GOT3 (cell line): ENCODE measurements at places on chromosomes 6 and 20.

- no peak for DNase-seq
These were observed 88.8 kb downstream of the ADAT2 start for GRCh38 chr6:143361536-143362191.

DNA sequence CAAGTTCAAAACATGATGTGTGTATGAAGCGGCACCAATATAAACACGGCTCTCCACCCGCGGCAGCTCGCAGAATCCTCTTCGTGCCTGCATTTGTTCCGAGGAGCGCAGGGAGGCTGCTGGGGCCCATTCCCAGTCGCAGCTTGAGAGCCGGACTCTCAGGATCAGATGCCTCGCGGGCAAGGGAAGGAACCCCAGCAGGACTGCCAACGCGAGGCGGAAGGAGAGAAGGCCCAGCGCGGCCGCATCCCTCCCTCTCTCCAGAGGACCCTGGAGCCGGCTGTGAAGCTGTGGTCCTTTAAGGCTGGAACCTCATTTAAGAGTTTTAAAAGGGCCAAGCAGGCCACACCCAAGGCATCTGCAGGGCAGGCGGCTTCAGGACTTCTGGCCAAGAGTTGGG lies 44.2 kb upstream of the ZBP1 start:
- DNase-seq: no peak

DNA sequence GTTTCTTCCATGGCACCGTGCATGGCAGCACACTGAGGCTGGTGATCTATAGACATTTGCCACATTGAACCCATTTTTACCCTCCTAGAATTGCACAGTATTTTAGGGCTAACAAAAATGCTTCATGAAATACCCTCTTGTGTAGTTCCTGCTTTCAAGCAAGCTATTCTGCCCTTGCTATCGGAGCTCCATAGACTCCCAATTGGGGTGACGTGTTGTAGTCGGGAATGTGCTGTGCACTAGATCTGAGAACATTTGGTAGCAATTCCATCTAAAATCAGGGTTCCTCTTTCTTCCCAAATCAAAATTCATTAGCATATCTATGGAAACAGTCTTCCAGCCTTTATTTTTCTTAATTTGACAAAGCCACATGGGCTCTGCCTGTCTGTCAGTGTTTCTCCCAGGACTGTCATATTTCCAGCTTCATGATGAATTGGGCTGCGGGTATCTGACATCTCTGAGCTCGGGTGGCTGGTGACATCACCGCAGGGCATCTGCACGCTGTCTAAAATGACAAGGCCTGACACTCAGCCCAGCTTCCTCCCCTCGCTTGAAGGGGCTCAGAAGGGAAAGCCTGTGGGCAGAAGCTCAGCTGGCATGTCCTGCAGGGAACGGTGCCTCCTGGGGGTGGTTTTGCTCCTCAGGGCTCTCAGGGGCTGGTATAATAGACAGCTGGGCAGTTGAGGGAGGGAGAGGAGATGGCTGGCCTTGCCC lies 406.4 kb downstream of the QKI start:
- no peak for DNase-seq

DNA sequence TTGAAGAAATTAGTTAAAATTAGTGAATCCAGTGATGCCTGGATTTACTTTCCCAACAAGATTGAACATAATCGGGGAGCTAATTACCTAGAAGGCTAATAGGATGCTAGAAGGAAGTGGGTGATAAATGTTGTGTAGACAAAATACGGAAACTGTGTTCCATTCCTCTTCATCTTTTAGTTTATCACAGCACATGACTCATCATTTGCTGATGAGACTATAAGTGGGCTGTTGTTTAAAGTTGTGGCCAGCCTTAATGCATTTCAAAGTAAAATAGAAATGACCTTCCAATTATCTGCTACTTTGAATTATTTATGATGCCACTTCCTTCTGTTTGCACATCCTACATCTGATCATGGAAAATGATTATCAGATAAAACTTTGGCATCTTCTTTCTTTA lies 43.4 kb downstream of the OGFRL1 start:
- no peak for DNase-seq

GRCh38 chr6:29744131-29744530 lies 20.9 kb downstream of the HLA-F start:
- DNase-seq: no peak

GRCh38 chr6:2378891-2379652 lies 133.7 kb upstream of the GMDS start:
- no peak for DNase-seq

- no peak for DNase-seq
These were observed 538.0 kb downstream of the UTRN start for GRCh38 chr6:144823131-144823530.

DNA sequence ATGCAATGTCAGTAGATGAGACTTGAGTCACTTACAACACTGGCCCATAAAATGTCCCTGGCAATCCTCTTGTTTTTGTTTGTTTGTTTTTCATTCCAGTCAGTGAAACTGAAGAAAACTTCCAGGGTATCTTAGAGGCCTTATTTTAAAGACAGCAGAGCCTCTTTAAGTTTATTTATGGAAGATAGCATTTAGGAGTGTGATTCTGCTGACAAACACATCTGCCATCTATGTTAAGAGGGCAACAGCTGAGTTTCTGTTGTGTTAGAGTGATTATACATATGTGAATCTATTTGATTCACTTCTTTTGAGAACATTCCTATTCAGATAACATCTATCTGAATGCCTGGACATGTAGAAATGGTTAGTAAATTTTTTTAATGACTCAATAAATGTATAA lies 812.6 kb downstream of the TENT5A start:
- no peak for DNase-seq

DNA sequence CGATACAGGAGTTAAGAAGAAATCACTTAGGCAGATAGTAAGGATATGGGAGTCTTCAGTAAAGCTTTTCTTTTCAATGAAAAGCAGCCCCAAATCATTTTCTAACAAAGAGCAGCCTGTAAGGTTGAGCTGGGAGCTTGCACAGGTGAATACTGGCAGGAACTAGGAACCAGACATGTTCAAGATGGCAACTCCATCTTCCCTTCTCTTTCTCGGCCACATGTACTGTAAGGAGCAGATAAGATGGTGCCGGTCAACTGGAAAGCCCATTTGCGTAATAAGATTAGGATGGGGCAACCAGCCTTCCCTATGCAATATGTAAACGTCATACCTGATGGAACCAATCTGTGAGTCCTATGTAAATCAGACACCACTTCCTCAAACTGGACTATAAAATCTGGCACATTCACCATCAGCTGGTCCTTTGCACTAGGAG lies 46.2 kb upstream of the RNGTT start:
- no peak for DNase-seq

DNA sequence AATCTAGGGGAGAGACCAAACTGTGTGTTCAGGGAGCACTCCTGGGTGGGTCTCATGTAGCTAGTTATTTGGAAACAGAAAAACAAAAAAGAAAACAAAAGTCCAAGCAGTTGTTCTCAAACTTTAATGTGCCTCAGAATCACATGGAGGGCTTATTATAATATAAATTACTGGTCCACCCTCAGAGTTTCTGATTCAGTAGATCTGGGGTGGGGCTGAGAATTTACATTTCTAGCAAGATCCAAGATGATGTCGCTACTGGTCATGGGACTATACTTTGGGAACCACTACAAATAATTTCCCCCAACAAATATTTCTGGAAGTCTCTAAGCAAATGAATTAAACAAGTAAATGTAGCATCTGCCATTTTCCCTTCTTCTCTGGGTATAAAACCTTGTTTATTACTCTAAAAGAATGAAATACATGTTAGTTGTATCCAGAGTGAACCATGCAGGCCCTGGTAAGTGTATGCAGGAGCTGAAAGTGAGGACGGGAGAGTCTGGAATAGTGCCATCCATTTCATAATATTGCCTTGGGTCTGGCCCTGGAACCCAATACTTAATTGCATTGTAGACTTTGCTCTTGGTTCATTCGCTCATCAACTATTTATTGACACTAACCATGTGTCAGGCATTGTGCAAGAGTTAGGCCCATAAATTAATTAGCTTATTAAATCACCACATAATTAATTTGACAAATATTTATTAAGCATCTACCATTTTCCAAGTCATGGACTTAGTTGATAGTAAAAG lies 490.8 kb downstream of the EPM2A start:
- DNase-seq: no peak

DNA sequence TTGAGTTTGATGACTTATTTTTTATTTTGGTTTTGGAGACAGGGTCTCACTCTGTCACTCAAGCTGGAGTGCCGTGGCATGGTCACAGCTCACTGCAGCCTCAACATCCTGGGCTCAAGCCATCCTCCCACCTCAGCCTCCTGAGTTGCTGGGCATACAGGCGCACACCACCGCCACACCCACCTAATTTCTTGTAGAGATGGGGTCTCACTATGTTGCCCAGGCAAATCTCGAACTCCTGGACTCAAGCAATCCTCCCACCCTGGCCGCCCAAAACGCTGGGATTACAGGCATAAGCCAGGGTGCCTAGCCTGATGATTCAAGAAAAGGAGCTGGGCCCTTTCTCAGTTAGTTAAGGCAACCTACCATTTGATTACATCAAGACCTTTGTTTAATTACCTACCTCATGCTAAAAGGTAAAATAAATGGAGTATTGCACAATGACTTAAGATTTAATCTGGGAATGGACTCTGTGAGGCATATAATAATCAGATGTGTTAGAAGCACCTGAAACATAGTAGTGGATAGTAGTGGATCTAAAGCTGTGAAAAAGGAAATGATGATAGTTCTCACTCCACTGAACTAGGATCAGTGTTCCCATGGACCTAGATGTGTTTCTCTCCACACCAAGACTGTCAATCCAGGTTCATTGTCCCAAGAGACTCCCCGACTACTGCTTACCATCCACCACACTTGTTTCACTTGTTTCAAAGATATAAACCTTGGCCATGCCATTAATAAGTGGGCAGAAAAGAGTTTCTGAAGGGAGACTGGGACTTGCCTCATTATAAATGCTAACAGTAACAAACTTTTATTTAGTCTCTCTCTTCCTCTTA lies 2.1 kb downstream of the TNFRSF21 start:
- no peak for DNase-seq

DNA sequence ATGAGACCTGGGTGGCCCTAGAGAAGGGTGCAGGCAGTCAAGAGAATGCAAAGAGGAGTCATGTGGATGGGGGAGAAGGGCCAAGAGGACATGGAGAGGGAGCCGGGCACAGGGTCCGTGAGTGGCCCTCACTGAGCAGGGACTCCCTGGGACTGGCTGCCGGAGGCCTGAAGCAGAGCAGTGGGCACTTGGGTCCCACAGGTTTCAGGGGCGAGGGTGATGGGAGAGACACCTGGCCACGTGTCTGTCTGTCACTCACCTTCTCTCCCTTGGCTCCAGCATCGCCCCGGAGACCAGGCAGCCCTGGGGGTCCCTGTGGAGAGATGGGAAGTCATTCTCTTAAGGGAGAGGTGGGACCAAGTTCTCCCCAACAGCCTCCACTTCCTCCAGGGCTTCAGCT lies 25.5 kb downstream of the COL11A2 start:
- DNase-seq: no peak

- no peak for DNase-seq
These were observed 21.3 kb downstream of the FOXO3 start for GRCh38 chr6:108581932-108582475.

- DNase-seq: no peak
These were observed 6.6 kb downstream of the ARHGAP40 start for GRCh38 chr20:38608188-38608587.

- DNase-seq: no peak
These were observed 56.2 kb upstream of the EPB41L1 start for GRCh38 chr20:36098364-36098763.

- DNase-seq: no peak
These were observed 8.1 kb upstream of the GTF3C6 start for GRCh38 chr6:110950440-110950839.

- no peak for DNase-seq
These were observed 416.0 kb upstream of the SPTLC3 start for GRCh38 chr20:12592756-12593155.

DNA sequence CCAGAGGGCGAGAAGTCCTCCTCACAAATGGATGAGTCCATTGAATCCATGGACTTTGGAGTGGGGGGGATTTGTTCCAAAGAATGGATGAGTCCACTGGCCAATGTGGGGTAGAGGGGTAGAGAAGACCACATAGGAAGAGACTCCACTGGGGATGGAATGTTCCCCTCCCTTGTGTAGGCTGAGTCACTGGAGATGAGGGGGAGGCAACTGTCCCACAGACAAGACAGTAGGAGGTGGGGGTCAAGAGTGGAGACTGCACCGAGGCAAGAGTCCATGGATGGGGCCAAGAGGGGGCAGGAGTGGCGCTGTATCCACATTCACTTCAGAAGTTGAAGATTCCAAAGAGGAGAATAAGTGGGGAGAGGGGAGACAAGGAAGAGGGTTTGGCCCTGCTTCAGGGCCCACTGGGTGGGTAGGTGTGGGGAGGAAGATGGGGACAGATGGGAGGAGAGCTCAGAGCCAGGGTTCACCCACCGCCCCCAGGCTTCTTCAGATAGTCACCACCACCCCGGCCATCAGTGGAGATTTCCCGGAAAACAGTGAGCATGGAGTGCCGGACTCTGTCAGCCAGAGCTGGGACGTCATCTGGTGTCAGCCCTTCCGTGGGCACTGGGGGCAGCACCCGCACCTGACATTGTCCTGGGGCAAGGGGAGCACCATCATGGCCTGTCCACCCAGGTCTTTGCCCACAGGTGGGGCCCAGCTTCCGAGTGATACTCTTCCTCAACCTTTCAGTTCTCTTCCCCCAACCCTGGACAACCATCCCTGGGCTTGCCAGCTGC lies 4.6 kb downstream of the EGFL8 start:
- DNase-seq: no peak

DNA sequence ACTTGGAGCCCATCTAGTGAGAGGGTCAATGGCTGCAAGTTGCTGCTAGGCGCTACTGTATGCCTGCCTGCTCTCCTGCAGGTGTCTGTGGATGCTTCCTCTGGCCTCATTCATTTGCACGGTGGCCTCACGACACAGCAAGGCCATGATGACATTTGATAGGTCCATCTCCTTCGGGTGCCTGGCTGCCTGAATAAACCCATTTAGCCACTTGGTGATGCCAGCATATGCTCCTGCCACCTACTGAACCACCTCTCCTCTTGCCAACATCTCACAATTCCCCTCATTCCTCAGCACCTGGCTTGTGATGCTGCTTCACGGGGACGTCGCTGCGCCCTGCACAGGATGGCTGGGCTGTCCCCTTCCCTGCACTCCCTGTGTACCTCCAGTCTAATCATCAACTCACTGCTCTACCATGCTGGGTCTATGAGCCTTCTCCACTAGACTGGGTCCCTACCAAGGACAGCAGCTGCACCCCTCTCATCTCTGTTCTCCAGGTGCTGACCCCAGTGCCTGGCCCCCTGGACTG lies 51.1 kb downstream of the AGPAT4 start:
- DNase-seq: no peak

GRCh38 chr6:168533414-168533813 lies 92.4 kb downstream of the SMOC2 start:
- DNase-seq: no peak

- DNase-seq: no peak
These were observed 33.4 kb downstream of the NCOA3 start for GRCh38 chr20:47535088-47535487.

- DNase-seq: no peak
These were observed 227.0 kb upstream of the CST7 start for GRCh38 chr20:24721891-24722568.

GRCh38 chr6:146543211-146543939 lies at the start of gene RAB32:
RAB32 (plus strand) TSS chr6:146543833; CDS start chr6:146543872, 39 bp downstream.
- DNase-seq: peak; percentile 59
